CD4-positive, alpha-beta T cell treated with Interleukin-4 for 1 hour (primary cell): ENCODE measurements at places on chromosomes 16 and 17.

DNA sequence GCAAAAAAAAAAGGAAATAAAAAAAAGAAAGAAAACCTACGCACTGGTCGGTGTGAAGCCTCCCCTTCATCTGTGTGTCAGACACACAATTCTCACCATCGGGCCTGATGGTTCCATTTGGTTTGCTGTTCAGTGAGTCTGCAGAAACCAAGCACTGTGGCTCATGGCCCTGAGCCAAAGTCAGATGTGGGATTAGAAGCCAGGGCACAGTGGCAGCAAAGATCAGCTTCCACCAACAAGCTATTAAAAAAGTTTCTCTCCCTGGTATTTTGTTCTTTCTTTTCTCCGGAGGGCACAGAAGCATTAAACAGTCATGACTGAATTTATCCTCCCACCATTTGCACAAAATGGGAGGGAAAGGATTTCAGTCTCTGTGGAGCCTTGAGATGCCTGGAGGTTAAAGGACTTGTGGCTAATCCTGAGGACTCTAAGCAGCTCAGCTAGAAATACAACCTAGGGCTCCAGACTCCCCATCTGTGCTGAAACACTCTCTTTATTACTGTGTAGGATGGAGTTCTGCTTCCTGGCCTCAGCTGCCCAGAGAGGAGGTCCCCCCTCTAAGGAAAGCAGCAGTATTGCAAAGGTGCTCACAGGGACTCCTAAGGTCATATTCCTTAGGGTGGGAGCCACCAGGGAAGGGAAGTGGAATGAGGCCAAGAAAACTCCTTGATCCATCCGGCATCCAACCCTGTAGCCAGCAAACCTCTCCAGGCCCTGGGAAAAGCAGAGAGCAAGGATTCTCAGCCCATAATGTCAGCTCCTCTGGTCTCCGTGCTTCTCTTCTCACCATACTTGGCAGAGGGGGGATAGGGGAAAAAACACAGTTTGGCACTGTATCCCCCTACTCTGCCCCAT is 28.2 kb downstream of the SLC39A11 start:
- no peak for DNase-seq

DNA sequence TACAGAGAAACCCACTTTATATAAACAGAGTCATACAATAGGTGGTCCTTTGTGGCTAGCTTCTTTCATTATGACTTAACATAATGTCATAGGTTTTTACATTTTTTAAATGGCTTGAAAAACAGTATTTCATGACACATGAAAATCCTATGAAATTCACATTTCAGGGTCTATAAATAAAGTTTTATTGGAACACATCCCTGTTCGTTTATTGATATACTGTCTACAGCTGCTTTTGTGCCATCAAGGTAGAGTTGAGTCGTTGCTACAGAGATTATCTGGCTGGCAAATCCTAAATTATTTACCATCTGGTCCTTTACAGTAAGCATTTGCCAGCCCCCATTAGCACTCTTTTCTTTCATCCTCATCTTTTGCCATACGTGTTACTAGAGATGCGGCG is 2.3 kb downstream of the VPS4A start:
- no peak for DNase-seq

DNA sequence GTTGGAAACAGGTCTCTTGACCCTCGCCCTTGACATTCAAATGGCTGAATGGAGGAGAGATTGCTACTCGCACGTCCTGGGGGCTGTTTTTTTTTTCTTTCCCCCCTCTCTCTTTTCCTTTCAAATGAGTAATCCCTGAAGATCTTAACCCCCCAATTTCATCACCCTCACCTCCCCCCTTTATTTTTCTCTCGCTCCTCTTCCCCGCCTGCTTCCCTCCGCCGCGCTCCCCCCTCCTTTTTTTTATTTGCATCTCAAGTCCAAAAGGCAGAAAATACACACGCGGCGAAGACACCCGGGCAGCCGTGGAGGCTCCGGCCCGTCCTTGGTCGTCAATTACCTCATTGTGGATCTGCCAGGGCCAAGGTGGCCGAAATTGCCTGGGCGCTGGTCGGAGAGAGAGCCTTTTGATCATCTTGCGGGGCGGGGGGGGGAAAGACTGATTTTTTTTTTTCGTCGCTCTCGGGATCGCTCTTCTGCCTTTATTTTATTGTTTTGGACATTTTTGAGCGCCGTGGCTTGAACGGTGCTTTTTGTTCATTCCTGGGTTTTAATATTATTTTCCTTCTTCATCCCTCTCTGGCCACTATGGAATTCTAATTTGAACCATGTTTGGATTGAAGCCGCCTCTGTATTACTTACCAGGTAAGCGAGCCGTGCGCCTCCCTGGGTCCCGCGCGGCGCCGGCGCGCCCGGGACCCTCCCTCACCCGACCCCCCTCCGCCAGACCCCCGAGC is 57.2 kb upstream of the GSE1 start:
- DNase-seq, result peak; percentile 46

- no peak for DNase-seq
Observed at GRCh38 chr17:37118366-37119137, 169.8 kb downstream of the AATF start.

DNA sequence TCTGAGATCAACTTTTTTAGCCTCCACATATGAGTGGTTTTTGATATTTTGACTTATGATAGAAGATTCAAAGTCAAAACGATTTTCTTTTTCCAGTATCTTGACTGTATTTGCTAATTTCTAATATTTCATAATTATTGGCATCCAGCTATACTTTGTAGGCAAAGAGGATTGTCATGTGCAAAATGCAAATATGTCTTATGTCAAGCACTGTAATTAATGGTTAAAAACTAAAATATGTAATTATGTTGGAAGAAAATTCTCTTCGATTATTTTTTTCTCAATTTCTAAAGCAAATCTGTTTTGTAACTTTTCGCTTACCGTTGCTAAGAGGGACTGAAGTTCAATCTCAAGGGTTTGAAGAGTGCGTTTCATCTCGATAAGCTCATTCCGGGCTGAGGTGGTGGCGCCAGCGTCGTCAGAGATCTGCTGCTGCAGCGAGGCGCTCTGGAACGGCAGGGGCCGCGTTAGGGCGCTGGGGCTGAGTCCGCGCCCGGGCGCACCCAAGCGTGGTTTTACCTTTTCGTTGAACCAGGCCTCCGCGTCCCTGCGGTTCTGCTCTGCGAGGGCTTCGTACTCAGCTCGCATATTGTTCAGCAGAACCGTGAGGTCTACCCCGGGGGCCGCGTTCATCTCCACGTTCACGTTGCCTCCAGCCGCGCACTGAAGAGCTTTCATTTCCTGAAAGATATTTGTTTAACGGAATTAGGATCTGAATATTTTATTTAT is 3.0 kb downstream of the KRT27 start:
- no peak for DNase-seq

- no peak for DNase-seq
Observed at GRCh38 chr17:46143827-46144236, 49.4 kb downstream of the KANSL1 start.
